ENCODE measurements at places on chromosomes 5 and 9.

DNA sequence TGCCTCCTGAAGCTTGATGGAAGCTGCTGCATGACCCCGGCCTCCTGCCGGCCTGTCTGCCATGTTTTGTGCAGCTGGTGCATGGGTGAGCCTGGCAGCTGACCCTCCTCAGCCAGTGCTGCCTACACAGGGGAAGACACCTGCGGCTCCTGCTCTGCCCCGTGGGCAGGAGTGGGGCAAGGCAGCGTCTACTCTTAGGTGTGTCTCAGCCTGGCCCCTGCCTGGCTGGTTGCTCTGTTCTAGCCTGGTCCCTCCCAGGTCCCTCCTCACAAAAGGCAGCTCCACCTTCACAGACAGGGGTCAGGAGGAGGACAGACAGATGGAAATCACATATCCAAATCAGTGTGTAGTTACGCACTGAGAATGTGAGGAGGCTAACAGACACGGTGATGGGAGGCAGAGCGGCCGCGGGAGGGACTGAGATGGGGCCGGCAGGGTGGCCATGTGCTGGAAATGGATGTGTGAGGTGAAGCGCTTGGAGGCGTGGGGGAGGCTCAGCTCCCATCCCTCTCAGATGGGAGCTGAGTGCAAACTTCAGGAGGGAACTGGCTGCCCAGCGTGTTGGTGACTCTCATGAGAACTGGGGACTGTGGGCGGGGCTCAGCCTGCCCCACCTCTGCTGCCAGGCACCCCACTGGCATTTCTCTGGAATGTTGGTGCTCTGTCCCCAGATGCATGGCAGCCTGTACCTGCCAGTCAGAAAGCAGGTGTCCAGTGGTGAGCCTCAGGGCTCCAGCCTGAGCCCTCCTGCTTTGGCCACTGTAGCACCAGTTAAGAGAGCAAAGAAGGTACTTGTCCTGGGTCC lies 43.4 kb downstream of the PPARGC1B start:
- no peak for DNase-seq
- no peak overlapping the region for H3K27ac ChIP-seq
- no peaks in the 10 kb centered on the region for H3K36me3 ChIP-seq
- peaks cover 9% of the 10 kb centered on the region for H3K4me1 ChIP-seq

GRCh38 chr9:133031130-133031422 lies 279 bp downstream of the GTF3C5 start:
- H3K36me3 ChIP-seq: no peaks in the 10 kb centered on the region
- no peaks in the 10 kb centered on the region for H3K27me3 ChIP-seq
- no peak for DNase-seq
- peak overlapping the region; percentile 72 for H3K4me3 ChIP-seq

GRCh38 chr5:91864962-91865361 lies 481.8 kb upstream of the ARRDC3 start:
- no peak overlapping the region for H3K27ac ChIP-seq
- H3K36me3 ChIP-seq: no peaks in the 10 kb centered on the region
- no peaks in the 10 kb centered on the region for H3K4me1 ChIP-seq

DNA sequence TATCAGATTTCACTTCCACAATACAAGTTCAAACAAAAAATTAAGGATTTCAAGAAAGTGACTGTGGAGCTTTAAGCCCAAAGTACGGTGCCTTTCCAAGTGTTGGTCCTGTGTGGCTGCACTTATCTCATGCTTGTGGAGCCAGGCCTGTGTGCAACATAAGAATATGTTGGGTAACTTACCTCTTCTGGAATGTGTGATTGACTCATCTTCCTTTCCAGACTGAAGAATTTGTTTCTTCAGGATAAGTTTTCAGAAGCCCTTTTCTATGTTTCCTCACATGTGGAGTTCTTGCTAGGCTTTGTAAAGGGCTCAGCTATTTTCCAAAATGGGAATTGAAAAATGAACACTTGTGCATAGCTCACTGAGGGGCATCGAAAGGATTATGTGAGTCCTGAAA lies 485.1 kb upstream of the PAPPA start:
- H3K27ac ChIP-seq: no peak overlapping the region
- no peaks in the 10 kb centered on the region for H3K27me3 ChIP-seq
- DNase-seq: no peak
- H3K4me1 ChIP-seq: no peaks in the 10 kb centered on the region
- H3K36me3 ChIP-seq: no peaks in the 10 kb centered on the region

DNA sequence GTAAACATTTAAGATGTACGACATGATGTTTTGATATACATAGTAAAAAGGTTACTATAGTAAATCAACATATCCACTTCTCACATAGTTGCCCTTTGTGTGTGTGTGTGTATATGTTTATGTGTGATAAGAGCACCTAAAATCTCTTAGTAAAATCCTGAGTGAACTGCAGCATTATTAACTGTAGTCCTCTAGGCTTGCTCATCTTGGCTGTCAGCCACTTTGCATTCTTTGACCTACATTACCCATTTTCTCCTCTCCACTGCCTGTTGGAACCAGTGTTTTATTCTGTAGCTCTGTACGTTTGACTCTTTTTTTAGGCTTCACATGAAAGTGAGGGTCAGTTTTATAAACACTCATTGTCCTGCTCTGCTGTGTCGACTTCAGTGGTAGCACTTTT lies 24.4 kb downstream of the C5orf22 start:
- H3K27me3 ChIP-seq: no peaks in the 10 kb centered on the region
- no peaks in the 10 kb centered on the region for H3K4me1 ChIP-seq
- no peak for DNase-seq
- H3K27ac ChIP-seq: no peak overlapping the region
- H3K4me3 ChIP-seq: no peak overlapping the region

GRCh38 chr5:6584101-6584645 lies 48.7 kb downstream of the NSUN2 start:
- no peak overlapping the region for H3K4me3 ChIP-seq
- H3K4me1 ChIP-seq: no peaks in the 10 kb centered on the region
- H3K27ac ChIP-seq: no peak overlapping the region
- peaks cover 12% of the 10 kb centered on the region for H3K27me3 ChIP-seq
- no peak for DNase-seq

DNA sequence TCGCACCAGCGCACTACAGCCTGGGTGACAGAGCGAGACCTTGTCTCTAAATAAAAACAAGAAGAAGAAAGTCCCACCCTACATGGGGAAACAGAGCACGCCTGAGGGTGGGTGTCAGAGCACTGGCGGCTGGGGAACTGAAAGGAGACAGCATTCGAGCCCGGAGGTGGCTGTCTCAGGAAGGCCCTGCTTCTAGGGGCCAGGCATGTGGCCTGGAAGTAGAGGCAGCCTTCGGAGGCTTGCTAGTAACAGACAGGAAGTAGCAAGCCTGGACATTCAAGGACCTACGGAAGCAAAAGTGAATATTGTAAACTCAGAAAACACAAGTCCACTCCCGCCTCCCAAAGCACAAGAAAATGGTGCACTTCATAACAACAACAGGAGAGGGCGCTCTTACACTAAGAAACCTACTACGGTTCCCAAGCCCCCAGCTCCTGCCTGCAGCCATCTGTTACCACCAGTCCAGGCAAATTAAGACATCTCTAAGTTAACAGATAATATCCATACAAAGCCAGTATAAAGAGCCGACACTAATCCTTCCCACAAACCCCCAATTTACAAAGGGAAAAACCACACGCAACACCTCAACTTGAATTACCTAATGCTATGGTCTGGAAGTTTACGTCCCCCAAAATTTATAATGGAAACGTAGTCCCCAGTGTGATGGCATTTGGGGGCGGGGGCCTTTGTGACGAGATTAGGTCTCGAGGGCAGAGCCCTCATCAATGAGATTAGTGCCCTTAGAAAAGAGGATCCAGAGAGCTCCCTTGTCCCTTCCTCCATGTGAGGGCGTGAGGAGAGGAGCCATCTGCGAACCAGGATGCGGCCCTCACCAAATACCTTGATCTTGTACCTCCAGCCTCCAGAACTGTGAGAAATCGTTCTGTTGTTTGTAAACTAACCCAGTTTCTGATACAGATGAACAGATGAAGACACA lies 7.7 kb downstream of the RASGEF1C start:
- no peak overlapping the region for H3K27ac ChIP-seq
- no peaks in the 10 kb centered on the region for H3K4me1 ChIP-seq
- H3K4me3 ChIP-seq: no peak overlapping the region
- no peaks in the 10 kb centered on the region for H3K36me3 ChIP-seq
- DNase-seq: no peak

DNA sequence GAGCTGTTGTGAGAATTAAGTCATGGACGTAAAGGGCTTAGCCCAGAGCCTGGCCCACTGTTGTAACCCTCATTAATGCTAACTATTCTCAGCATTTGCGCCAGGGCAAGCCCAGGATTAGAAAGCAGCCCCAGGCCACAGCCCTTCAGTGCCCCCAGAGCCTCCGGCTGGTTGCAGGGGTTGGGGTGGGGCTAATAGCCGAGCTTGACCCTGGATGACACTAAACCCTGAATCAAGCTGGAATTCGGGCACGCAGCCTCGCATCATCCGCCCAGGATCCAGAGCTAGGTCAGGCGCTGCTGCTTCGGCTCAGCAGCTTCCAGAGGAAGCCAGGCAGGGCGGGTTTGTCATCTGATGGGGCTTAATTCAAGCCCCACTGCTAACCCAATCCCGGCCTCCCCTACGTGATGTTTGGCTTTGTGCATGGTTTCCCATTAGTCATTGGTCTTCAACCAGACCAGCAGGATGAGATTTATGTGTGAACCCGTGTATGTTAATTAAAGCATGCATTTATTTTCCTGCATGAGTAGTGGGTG lies 1.2 kb upstream of the MEGF9 start:
- peak overlapping the region; percentile 56 for H3K27ac ChIP-seq
- H3K36me3 ChIP-seq: no peaks in the 10 kb centered on the region
- no peaks in the 10 kb centered on the region for H3K27me3 ChIP-seq
- peak overlapping the region; percentile 74 for H3K4me3 ChIP-seq
- no peak for DNase-seq

DNA sequence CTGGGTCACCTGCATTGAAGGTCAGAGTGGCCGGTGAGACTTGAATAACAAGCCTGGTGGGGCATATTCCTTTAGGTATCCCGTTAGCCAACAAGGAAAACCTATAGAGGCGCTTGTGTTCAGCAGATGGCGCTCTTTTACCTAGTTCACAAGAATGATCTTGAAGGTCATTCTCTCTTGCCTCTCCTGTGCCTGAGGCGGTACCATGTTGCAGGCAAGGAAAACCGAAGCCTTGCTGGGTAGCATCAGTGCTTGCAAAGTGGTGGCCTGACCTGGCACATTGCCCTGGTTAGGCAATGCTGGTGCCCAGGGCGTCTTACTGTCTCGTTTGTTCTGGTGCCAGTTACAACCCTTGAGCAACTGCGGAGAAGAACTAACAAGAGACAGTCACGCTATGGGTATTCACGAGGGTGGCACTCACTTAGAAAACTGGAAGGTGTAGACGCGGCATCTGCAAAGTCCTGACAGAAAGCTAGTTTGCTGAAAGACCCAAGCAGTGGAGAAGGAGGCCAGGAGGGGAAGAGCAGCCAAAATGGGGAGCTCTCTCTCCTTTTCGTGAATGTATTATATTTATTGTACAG lies 56.7 kb downstream of the AOPEP start:
- no peak overlapping the region for H3K4me3 ChIP-seq
- no peaks in the 10 kb centered on the region for H3K27me3 ChIP-seq
- no peaks in the 10 kb centered on the region for H3K4me1 ChIP-seq
- peak; percentile 28 for DNase-seq
- H3K36me3 ChIP-seq: no peaks in the 10 kb centered on the region
- no peak overlapping the region for H3K27ac ChIP-seq

GRCh38 chr9:132901858-132902831 lies 23.4 kb downstream of the SPACA9 start:
- no peak overlapping the region for H3K27ac ChIP-seq
- no peaks in the 10 kb centered on the region for H3K27me3 ChIP-seq
- H3K4me3 ChIP-seq: no peak overlapping the region
- H3K36me3 ChIP-seq: peaks cover 39% of the 10 kb centered on the region
- peaks cover 4% of the 10 kb centered on the region for H3K4me1 ChIP-seq

DNA sequence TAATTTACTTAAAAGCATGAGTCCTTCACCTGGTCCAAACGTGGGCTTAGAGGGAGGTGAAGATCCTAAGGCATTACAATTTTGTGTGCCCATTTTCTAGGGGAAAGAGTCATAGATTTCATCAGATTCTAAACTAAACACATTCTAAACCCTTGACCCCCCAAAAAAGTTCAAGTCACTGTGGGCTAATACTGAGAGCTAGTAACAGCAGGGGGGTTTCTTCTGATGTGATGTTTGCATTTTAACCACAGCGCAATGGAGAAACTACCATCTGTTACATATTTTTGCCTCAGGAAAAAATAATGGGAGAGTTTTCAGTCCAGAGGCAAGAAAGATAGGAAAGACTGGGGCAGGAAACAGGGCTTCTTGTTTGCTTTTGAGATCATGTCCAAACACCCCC lies 110.8 kb upstream of the SLC1A3 start:
- H3K36me3 ChIP-seq: no peaks in the 10 kb centered on the region
- no peaks in the 10 kb centered on the region for H3K4me1 ChIP-seq
- H3K27me3 ChIP-seq: no peaks in the 10 kb centered on the region
- no peak overlapping the region for H3K4me3 ChIP-seq
- H3K27ac ChIP-seq: no peak overlapping the region

DNA sequence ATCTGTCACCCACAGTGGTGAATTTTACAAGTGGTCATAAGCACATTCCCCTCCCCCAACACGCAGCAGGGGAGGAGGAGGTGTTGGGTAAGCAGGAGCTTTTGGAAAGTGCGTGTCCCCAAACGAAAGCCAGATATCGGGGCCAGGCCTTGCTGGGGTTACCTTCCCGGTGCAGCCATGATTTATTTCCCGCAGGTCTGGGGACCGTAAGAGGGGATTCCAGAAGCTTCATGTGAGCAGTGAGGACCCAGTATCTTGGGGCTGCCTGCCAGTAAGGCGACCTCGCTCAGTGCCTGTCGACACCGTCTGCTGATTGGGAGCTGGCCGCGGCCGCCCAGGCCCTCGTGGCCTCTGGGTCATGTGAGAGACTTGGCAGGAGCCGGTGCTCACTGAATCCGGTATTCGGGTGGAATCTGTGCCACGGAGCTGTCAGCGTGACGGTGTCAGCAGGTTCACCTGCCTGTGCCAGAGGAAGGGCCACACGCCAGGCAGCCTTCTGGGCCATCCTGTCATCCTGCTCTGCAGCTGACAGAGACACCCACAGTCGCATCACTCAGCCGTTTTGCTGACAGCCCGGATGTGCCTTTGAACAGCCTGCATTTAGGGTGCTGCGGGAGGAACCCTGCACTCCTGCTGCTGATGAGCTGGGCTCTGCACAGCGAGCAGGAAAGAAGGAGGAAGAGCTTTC lies 37.3 kb downstream of the SEC61B start:
- H3K4me3 ChIP-seq: no peak overlapping the region
- no peak overlapping the region for H3K27ac ChIP-seq
- no peaks in the 10 kb centered on the region for H3K36me3 ChIP-seq
- no peaks in the 10 kb centered on the region for H3K4me1 ChIP-seq
- DNase-seq: peak; percentile 23
- H3K27me3 ChIP-seq: no peaks in the 10 kb centered on the region

- H3K36me3 ChIP-seq: no peaks in the 10 kb centered on the region
- H3K27me3 ChIP-seq: no peaks in the 10 kb centered on the region
- no peak overlapping the region for H3K27ac ChIP-seq
- DNase-seq: no peak
Observed at GRCh38 chr9:84519413-84519812, 150.1 kb upstream of the NTRK2 start.

GRCh38 chr5:114789773-114790402 lies 379.8 kb downstream of the TRIM36 start:
- no peak overlapping the region for H3K27ac ChIP-seq
- H3K27me3 ChIP-seq: no peaks in the 10 kb centered on the region
- DNase-seq: no peak
- H3K4me3 ChIP-seq: no peak overlapping the region
- H3K4me1 ChIP-seq: no peaks in the 10 kb centered on the region
- H3K36me3 ChIP-seq: no peaks in the 10 kb centered on the region

GRCh38 chr5:94944160-94944559 lies 325.7 kb downstream of the SLF1 start:
- H3K4me3 ChIP-seq: no peak overlapping the region
- no peaks in the 10 kb centered on the region for H3K36me3 ChIP-seq

GRCh38 chr9:130766021-130766926 lies 68.8 kb upstream of the ABL1 start:
- no peak overlapping the region for H3K27ac ChIP-seq
- no peaks in the 10 kb centered on the region for H3K4me1 ChIP-seq
- no peaks in the 10 kb centered on the region for H3K36me3 ChIP-seq
- no peak for DNase-seq
- no peak overlapping the region for H3K4me3 ChIP-seq
